Activated T-cell treated with anti-CD3 and anti-CD28 coated beads, Interleukin-2, amount 50 U/mL, for 4 hours (primary cell): ENCODE measurements at places on chromosomes 7 and 10. TPM values are rescaled to one million over a fixed set of nuclear protein-coding genes. Genes with fewer than 3 reads are reported as not detected.
A peak's percentile ranks its signal among the peaks of the same experiment; 100 is the strongest.

GRCh38 chr7:37924491-37925041, 4.1 kb downstream of the EPDR1 start:
- DNase-seq = no peak

- no peak for DNase-seq
These were observed 48.9 kb upstream of the KDM7A start for GRCh38 chr7:140225562-140226249.

DNA sequence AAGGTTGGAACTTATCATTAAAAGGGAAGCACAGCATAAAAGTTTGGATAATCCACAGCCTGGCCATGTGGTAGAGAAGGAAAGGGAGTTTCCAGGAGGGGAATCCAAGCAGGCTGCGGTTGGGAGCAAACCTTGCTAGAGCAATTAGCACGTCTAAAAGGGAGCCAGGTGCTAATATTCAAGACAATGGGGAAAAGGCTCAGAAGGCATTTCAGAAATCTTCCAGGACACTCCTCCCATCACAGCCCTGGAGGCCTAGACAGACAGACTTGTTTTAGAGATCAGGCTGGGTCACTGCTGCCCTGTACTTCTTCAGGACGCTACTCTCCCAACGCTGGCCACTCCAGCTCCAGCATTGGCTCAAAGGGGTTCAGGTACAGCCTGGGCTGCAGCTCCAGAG, 96.2 kb upstream of the KAT6B start:
- DNase-seq = no peak

DNA sequence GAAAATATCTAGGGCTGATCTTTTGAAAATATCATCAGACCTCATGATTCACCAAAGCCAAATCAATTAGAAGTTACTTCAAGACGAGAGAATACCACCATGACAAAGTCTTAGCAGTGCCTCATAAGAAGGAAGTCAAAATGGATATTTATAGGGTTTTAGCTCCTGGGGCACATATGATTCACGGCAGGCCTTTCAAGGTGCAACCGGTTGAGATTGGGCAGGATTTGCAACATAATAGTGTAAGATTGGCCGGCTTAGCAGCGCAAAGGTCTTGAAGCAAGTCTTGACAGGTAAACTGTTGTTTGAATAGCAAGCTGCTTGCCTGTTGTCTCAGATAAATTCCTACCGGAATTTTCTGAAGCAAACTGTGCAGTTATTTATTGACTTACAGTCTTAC, 17.5 kb downstream of the ADRB1 start:
- DNase-seq = no peak

- no peak for DNase-seq
These were observed 322.5 kb downstream of the PTPRN2 start for GRCh38 chr7:158264881-158265742.

- no peak for DNase-seq
These were observed 123.6 kb downstream of the TCF7L2 start for GRCh38 chr10:113073549-113074189.

- DNase-seq = no peak
These were observed 91.1 kb upstream of the DNAJB12 start for GRCh38 chr10:72445851-72446250.

- no peak for DNase-seq
These were observed 471 bp downstream of the PFKP start for GRCh38 chr10:3067859-3068179.

DNA sequence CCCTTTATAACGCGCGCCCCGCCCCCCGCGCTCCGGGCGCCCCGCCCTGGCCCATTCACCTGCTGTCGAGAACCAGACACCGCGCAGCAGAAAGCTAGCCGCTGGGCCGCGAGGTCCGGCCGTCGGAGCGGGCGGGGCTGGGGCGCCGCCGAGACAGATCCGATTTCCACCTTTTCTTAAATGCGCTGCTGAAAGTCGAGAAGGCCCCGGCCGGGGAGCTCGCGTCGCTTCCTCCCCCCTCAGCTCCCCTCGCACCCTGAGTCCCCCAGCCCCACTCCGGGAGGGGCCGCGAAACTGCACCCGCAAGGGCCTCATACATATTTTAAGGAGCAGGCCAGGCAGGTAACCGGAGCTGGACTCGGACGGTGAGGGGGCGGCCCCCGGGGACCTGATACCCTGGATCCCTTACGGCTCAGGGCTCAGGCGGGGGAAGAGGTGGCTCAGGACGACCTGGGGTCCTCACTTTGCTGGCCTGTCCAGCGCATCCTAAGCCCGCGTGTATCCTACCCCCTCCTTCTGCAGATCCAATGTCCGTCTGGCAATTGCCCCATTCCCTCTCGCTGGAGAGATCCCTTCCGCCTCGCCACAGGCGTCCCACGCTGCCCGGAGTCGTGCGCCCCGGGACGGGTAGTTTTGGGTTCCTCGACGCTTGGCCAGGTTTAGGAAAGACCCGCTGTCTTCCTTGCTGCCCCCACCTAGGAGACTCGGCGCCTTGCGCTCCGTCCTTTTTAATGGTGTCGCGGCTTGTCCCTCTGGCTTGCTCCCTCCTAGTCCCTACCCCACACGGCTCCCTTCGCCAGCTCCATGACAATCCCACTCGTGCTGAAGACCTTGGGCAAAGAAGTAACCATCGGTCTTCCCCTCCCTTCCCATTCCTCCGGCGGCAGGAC, 170.6 kb downstream of the UBE2H start:
- DNase-seq = no peak

GRCh38 chr7:28477041-28477442, 64.7 kb downstream of the CREB5 start:
- DNase-seq = no peak

GRCh38 chr10:61673360-61673759, 10.6 kb downstream of the CABCOCO1 start:
- no peak for DNase-seq

DNA sequence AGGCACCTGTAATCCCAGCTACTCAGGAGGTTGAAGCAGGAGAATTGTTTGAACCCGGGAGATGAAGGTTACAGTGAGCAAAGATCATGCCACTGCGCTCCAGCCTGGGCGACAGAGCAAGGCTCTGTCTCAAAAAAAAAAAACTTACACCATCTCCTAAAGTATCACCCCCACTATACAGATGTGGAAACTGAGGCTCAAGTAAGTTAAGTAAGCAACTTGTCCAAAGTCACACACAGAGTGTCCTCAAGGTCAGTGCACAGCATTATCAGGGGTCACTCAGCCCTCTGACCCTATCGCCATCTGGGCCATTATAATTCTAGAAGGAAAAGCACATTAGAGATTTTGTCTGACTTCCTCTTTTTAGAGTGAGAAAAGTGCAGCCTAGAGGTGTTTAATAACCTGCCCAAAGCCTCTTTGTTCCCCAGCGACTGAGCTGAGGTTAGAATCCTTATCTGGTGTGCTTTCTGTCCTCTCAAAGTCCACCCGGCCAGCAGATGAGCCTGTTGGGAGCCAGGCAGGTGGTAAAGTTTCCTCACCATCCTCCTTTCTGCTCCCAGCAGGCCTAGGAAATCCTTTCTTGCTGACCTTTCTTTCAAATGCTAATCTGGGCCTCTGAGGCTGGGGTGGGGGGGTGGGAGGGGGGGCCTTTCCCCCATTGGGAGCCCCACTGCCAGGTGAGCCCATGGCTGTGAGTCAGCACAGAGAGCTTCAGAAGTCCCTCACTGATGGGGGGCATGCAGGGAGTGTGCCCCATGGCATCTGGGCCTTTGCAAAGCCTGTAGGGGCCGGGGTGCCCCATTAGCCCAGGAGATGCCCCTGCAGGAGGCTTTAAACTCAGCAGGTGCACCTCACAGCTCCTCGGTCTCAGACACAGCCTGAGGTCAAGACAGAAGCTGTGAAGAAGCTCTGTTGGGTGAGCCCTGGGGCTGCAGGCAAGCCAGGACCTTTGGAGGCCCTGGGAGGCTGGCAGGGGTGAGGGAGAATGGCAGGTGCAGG, 12.0 kb upstream of the KCNMA1 start:
- DNase-seq = no peak

GRCh38 chr10:96327462-96327861, 23.2 kb downstream of the DNTT start:
- DNase-seq = no peak

- DNase-seq = no peak
These were observed 22.0 kb downstream of the ADRA2A start for GRCh38 chr10:111098679-111099437.

GRCh38 chr10:14374745-14375445, 44.2 kb upstream of the FRMD4A start:
- DNase-seq = no peak

DNA sequence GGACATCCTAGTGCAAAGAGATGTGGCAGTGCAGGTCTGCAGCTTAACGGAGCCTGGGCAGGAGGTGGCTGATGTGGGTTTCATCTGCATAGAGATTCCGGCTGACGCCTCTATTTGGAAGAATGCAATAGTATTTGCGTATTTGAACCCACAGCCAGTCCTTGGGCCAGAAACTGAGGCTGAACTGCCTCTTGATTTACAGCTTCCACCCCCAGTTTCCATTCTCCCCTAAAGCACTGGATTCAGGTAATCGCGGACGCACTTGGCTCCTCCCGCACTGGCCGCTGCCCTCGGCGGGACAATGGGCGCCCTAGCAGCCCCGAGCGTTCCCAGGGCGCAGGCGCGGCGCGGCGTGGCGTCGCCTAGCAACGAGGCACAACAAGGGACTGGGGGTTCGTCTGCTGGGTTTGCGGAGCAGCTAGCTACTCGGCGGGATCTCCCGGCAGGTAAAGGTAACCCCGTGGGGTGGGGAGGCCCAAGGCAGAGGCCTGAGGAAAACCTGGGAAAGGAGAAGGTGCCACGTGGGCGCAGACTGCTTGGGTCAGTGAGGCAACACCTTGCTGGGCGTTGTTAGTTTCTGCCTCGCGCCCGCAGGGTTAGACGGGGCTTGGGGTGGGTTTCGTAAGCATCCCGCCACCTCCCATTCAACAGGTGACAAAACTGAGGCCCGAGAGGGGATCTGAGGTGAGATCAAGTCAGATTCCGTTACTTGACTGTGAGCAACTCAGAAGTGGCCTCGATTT, at the start of gene ARMC3:
TSS of gene ARMC3 (plus strand) at position 393 of the 743 bp plus-strand sequence. CDS start 3,944 bp downstream, outside the sequence.
- DNase-seq = peak; percentile 47

GRCh38 chr10:118042827-118043242, 3.9 kb downstream of the RAB11FIP2 start:
- no peak for DNase-seq

DNA sequence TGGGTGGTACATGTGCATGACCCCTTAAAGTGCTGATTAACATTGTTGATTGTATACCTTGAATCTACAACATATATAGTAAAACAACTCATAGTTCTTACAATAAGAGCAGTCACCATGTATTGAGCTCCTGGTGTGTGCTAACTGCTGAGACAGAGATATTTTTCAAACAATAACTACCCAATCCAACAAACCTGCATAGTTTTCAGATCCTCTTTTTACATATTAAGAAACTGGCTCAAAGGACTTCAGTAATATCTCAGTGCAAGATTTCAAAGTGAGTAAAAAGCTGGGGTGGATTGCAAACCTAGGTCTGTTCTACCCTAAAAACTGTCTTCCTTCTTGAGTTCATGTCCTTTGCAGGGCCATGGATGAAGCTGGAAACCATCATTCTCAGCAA, 272.2 kb downstream of the SNX13 start:
- DNase-seq = no peak

DNA sequence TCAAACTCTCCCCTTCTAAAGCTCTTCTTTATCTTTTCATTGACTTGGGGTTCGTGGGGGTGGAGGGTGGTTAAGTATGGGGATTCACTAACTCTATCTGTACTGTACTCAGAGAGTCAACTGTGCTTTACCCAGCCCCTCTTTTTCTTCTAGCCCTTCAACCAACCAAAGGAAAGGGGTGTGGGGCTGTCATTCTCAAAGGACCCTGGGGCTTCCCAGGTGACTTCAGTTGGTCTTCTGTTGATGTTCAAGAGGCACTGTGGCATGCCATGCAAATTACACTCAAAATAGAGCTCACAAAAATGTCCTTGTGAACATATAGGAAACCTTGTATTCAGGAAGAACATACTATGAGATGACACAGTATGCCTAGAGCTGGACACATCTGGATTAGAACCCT, 16.9 kb upstream of the RHOBTB1 start:
- no peak for DNase-seq

The BTAF1 gene
- total RNA-seq = 46.3 TPM

The FFAR4 gene
- total RNA-seq = not detected

The CASP7 gene
- 12.1 TPM for total RNA-seq

The TFPI2 gene
- 1.3 TPM for total RNA-seq

The ACBD7 gene
- total RNA-seq = 0.52 TPM

The CDK5 gene
- total RNA-seq = 15.0 TPM

The GHRHR gene
- not detected for total RNA-seq

The CLDN15 gene
- total RNA-seq = 17.6 TPM

The HYAL4 gene
- total RNA-seq = not detected

The MMD2 gene
- total RNA-seq = not detected
